ENCODE measurements at places on chromosomes 2 and 18.

GRCh38 chr2:156803243-156803642, 367.1 kb downstream of the GPD2 start:
- no peak for DNase-seq

DNA sequence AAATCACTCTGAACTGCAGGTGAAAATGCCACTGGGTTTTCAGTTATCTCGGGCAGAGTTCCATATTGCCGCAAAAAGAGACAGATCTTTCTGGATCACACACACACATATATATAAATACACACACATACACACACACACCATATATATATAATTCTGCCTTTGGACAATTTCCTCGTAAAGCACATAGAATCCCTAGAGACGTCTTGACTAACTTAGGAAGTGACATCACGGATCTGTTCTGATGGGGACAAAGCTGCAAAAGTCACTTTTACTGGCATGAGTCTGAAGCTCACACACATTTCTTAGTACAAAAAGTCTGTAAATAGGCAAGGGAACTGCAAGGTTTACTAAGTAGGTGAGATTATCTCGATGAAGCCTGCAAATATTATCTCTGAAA, 28.6 kb upstream of the MBOAT2 start:
- DNase-seq, result no peak

DNA sequence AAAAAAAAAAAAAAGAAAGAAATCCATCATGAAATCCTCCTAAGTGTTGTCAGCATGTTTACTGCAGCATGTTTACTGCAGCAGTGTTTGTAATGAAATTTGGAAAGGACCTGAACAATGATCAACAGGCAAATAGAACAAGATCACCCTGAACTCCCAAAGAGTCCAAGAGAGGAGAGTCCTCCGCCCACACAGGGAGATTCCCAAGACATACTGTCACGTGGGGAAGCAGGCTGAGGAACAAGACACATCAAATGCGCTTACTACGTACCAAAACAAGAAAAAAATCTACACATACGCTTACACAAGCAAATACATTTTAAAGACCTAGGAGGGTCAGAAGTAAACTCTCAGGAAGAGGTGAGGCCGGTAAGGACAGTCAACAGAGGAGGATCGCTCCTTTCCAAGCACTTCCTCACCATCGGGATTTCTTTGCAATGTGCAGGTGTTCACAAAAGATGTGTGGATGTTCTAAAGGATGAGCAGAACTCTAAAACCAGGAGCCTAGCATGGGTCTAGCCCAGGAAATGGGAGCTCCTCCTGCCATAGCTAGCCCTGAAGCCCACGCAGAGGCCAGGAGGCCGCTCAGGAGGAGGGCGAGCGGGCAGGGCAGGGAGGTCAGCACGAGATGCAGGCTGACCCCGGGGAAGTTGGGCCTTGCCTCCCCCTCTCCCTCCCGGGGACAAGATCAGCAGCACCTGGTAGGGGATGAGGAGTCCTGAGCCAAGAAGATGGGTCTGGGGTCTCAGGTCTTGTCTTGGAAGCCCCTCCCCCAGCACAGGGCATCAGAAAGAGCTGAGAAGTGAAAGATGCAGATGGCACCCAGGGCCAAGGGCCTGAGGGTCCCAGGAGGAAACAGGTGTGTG, 66.4 kb downstream of the ZNF516 start:
- DNase-seq, result no peak

DNA sequence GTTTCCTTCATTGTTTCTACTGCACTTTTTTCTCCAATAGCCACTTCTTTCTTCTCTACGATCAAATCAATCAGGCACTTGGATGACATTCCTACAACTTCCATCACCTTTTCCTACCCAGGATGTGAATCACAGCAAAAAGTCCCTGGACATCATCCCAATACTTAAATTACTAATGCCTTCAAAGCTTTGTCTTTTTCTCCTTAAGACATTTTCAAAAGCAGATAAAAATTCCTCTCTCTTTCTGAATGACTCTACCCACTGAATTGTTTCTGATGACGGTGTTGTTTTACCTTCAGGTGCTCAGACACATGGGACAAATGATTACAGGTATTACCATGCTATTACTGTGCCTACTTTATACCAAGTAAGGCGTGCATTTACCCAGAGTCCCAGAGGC, 500.9 kb downstream of the FBXO15 start:
- DNase-seq, result no peak

GRCh38 chr2:2762166-2762908, 431.3 kb upstream of the MYT1L start:
- DNase-seq, result no peak

DNA sequence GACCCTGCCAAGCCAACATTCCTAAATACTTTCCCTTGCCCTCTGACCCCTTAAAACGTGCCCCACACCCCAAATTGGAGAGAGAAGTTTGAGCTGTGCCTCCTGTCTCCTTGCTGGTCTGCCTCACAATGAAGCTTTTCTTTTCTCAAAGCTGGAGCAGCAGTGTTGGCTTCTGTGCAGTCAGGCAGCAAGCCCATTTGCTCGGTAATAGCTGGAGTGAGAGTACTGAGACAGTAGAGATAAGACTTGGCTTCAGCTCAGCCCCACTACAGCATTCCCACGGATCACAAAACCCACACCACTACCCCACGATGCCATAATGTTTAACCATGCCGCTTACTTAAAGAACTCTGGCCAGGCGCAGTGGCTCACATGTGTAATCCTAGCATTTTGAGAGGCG, 73.0 kb downstream of the NCAPH start:
- DNase-seq, result no peak

GRCh38 chr2:86372641-86373502, 35.4 kb upstream of the REEP1 start:
- DNase-seq, result no peak

GRCh38 chr2:201264472-201265173, 4.3 kb downstream of the CASP8 start:
- DNase-seq, result no peak

DNA sequence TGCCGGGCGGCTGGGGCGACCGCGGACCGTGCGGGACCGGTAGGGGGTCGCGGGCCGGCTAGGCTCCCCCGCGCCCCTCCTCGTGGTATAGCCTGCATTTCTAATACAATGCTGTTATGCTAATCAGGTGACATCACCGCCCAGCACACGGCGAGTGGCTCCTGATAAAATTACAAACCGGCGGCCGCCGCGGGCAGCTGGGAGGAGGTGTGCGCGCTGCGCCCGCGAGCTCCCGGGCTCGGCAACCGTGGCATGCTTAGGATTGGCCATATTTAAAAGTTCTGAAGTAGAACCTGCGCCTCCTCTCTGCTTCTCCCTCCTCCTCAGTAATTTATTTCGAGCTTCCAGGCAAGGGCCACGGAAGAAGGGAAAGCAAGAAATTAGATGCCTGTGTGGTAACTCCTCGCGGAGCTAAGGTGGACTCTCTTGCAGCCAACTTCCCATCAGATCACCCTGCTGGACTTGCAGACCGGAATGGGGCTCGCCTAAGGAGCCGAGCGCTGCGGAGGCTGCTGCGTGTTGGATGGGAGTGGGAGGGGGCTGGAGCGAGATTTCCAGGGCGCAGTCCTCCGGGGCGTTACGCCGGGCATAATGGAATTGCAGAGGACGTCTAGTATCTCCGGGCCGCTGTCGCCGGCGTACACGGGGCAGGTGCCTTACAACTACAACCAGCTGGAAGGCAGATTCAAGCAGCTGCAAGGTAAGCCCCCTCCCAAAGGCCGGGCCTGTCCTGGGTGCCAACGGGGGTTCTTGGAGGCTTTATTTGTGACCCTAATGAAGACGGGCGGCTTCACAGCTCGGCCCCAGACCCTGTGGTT, 102.3 kb downstream of the SPTBN1 start:
- peak; percentile 70 for DNase-seq

GRCh38 chr2:238122287-238123217, 15.9 kb upstream of the KLHL30 start:
- no peak for DNase-seq

GRCh38 chr18:63112706-63113105, 206.9 kb downstream of the BCL2 start:
- DNase-seq, result no peak

DNA sequence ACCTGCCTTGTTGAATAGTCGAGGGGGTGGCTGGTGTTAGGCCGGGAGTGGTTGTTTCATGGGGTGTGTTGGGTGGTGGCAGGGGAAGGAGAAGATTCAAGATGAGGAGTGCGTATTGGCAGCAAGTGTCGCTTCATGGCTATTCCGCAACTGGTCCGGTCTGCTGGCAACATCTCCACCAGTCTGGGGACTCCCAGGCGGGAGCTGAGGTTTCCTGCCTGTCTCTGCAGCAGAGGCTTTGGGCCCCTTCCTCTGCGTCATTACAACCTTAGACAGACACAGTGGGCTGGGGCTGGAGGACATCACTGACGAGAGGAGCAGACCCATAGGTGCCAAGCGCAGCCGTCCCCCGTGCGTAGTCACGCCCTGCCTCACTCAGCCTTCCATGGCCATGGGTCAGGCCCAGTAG, 64.0 kb upstream of the MCFD2 start:
- DNase-seq, result no peak

- DNase-seq, result no peak
These were observed 78.9 kb downstream of the ZBTB7C start for GRCh38 chr18:48330016-48330991.

GRCh38 chr2:102515851-102516250, 42.8 kb downstream of the SLC9A4 start:
- no peak for DNase-seq

DNA sequence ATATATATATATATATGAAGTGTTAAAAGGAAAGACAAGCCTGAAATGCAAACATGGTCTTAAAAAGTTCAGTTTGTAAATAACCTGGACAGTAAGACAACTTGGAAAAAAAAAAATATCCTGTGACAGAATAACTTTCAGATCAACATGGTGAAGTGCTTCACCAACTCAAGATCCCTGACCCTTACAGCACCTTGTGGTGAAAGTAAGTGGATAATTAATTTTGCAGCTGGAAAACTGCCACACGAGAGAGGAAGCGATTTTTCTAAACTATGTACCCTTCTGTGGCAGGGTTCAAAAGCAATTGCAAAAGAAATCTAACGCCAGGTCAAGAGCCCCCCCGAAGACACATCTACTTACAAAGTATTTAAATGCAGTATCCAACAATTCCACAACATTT, 95.8 kb downstream of the PAX3 start:
- DNase-seq, result no peak

DNA sequence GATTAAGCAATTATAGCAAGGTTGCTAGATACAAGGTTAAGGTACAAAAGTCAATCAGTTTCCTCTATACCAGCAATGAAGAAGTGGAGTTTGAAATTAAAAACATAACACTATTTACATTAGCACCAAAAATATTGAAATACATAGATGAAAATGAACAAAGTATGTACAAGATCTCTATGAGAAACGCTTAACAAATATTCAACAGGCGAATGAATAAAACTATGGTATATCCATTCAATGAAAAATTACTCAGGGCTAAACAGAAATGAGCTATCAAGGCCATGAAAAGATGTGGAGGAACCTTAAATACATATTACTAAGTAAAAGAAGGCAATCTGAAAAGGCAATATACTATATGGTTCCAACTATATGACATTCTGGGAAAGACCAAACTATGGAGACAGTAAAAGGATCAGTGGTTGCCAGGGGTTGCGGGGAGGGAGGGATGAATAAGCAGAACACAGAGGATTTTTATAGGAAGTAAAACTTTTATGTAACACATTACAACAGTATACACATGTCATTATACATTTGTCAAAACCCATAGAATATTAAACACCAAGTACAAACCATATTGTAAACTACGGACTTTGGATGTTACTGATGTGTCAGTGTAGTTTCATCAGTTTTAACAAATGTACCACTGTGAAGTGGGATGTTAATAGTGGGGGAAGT, 62.1 kb downstream of the RMDN2 start:
- no peak for DNase-seq

DNA sequence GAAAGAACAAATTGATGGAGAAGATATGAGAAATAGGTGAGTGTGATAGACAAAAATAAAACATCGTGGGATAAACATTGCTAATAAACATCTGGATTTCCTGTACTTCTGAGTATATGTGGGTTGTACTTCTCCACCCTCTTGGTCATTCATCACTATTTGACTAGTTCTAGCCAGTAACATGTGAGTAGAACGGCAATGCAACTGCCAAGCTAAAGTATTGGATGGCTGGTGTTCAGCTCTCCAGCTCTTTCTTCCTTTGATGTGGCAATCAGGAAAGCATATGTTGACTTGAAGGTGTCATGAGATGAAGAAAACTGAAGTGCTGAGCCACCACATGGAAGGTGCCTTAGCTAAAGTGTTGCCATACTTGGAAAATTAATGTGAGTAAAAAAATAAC, 144.9 kb downstream of the SCG2 start:
- no peak for DNase-seq

DNA sequence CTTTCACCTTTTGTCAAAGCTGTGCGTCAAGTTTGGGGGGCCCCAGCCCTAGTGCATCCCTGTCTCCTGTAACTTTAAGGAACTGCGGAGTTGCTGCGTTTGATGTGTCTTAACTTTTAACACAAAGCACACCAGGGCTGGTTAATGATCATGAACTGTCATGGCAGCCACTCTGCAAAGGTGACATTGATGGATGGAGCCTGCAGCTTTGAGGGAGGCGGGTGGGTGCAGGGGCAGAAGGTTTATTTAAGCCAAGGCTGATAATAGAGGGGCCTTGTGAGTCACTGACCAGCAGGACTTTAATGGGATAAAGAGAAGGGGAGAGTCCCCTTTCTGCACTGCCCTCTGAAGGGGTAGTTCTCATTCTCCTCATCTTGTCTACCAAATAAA, 190.2 kb upstream of the GATA6 start:
- no peak for DNase-seq

DNA sequence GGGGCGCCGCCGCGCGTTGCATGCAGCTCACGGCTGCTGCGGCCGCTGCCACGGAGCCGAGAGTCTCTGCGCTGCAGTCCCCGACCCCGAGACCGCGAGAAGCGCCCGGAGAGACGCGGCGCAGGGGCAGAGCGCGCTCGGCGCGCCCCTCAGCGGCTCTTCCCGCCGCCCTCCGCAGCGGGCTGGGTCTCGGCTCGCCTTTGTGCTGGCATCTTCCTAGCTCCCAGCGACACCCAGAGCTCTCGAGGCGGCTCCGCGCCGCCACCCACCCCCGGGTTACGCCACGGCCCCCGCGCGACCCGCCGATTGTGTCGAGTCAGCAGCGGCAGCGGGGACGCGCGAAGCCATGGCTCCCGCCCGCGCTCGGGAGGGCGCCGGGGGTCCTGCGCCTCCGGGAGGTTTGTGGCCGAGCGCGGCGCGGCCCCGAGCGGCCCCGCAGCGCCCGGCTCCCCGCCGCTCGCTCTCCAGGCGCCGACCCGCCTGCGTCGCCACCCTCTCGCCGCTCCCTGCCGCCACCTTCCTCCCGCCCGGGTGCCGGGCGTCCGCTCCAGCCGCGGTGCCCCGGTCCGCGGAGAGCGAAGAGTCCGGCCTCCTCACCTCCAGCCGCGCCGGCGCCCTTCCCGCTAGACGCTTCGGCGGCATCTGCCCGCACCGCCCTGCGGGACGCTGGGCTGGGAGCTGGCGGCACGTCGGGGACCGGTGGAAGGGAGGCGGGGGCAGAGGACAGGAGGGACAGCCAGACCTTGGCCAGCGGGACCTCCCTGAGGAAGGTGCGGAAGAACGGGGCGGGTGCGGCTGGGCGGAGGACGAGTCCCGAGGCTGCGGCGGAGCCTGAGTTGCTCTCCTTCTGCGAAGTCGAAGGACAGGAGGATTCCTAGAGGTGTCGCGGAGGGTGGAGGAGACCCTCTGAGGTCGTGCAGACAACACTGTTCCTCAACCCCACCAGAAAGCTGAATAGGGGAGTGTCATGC, 46.3 kb upstream of the CCDC150 start:
- DNase-seq, result no peak

All from CD4-positive, alpha-beta T cell treated with Interleukin-15 for 4 hours (primary cell).